8988T (cell line): ENCODE measurements at places on chromosomes 5 and 9.

DNA sequence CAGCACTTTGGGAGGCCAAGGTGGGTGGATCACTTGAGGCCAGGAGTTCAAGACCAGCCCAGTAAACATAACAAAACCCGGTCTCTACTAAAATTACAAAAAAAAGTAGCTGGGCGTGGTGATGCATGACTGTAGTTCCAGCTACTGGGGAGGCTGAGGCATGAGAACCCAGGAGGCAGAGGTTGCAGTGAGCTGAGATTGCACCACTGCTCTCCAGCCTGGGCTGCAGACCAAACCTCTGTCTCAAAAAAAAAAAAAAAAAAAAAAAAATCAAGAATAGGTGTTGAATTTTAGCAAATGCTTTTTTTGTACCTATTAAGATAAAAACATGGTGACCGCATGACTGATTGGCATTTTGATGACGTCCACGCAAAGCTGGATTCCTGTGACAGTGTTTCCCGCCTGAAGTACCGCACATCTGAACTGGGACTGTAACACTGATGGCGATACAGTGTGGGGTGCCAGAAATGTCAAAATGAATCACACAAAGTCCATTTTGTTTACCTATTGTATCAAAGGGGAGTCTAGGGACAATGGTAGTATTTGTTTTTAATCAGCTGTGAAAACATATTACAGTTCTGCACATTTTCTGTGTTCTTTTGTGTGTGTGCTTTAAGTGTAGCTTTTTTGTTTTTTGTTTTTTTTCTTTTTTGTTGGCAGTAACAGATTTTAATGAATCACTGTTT, 23.2 kb upstream of the TBC1D9B start:
- DNase-seq = no peak

GRCh38 chr5:60541980-60542379, 158.0 kb downstream of the DEPDC1B start:
- DNase-seq = no peak

- no peak for DNase-seq
These were observed 84.7 kb downstream of the HSD17B3 start for GRCh38 chr9:96217294-96217707.

- peak; percentile 18 for DNase-seq
These were observed 34.3 kb upstream of the FSD1L start for GRCh38 chr9:105413525-105413924.

DNA sequence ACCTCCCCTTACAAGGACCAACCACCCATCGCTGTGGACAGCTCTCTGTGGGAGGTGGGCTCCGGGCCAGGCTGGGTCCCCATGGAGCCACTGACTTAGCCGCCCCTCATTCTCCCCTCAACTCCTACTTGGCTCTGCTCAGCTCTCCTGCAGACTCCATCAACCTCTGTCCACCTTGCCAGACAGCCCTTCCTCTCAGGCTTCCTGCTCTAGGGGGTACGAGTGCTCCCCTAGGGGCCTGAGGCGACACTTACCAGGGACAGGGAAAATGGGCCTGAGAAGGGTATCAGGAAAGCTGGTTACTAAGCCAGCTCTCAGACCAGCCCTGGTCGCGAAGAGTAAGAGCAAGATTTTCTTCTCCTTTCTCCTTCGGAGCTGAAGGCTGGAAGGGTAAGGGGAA, 43.9 kb downstream of the SHB start:
- DNase-seq = no peak

GRCh38 chr5:76099286-76099702, 16.1 kb downstream of the SV2C start:
- no peak for DNase-seq

- DNase-seq = no peak
These were observed 12.4 kb downstream of the CDC37L1 start for GRCh38 chr9:4691795-4692194.

GRCh38 chr5:71923755-71924154, 183.5 kb upstream of the MAP1B start:
- no peak for DNase-seq

DNA sequence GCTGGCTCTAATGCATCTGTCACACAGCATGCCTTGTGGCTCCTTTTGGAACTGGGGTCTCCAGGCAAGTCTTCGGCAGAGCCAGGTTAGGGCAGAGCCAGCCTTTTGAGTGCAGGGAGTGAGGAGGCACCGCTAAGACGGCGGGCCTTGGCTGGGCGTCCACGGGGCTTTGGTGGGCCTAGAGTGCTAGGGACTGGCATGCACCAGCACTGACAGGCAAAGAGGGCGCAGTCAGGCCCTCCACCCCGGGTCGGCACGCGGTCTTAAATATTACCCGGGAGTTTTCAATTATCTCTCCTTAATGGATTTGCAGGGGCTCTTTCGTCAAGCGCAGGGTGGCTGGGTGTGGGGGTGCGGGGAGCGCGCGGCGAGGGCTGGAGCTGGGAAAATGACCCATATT, 444.4 kb downstream of the SPATA31A7 start:
- no peak for DNase-seq

GRCh38 chr5:14917719-14918118, 46.1 kb upstream of the ANKH start:
- DNase-seq = no peak

DNA sequence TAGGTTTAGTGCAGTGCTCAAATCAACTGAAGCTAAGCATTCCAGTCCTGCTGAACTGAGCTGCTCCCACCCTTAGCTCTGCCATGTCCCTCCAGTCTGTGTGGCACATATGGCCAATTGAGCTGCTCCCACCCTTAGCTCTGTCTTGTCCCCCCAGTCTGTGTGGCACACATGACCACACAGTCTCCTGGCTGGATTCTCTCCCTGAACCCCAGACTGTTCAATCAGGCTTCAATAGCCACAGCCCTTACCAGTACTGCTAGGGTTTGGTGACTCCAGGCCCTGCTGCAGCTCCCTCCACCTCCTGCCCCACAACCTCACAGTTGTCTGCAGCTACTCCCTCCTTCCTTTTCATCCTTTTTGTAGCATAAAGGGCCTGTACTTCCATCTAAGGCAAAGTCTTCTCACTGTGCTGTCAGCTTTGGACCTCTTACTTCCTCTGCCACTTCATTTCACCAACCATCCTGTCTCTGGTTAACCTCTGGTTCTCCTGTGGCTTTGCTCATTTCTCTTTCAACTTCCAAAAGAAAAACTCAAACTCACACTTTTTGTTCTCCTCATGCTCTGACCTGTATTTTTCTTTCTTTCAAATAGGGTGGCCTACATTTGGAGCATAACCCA, 50.8 kb downstream of the ADAMTS12 start:
- DNase-seq = no peak

GRCh38 chr5:100902440-100903038, 543 bp downstream of the ST8SIA4 start:
- no peak for DNase-seq

GRCh38 chr5:90519081-90519480, 10.3 kb downstream of the LYSMD3 start:
- DNase-seq = no peak

GRCh38 chr9:116280529-116280928, 126.9 kb downstream of the PAPPA start:
- DNase-seq = no peak

DNA sequence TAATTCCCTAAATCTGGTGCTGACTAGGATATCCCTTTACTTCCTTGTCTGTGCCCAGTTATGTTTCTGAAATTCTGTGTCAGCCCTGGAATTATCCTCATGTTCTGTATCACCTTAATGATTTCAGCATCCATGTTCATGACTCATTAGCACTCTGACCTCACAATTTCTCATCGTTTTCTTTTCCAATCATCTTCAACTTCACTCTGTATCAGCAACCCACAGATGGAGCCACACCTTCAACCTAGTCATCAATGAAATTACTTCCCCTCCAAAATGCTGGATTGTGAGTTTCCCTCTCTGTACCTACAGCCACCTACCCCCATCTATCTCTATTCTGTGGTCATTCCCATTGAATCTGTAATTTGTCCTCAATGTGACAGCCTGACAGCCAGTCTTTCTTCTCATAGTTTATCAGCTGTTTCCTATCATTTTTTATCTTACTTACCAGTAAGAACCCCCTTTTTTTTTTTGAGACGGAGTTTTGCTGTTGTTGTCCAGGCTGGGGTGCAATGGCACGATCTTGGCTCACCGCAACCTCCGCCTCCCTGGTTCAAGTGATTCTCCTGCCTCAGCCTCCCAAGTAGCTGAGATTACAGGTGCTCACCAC, 3.1 kb upstream of the IL6ST start:
- no peak for DNase-seq

GRCh38 chr9:4066682-4067081, 233.2 kb downstream of the GLIS3 start:
- DNase-seq = no peak
